ENCODE measurements at places on chromosomes 12 and 14. TPM values are rescaled to one million over a fixed set of nuclear protein-coding genes. Genes with fewer than 3 reads are reported as not detected.
A peak's percentile ranks its signal among the peaks of the same experiment; 100 is the strongest.

The NXPH4 gene
- 4.3 TPM for total RNA-seq

The FGF6 gene
- total RNA-seq: not detected

The VRTN gene
- not detected for total RNA-seq

The MNAT1 gene
- total RNA-seq: 83.7 TPM

GRCh38 chr14:105326891-105327694 lies 12.5 kb downstream of the PACS2 start:
- peak; percentile 97 for DNase-seq

DNA sequence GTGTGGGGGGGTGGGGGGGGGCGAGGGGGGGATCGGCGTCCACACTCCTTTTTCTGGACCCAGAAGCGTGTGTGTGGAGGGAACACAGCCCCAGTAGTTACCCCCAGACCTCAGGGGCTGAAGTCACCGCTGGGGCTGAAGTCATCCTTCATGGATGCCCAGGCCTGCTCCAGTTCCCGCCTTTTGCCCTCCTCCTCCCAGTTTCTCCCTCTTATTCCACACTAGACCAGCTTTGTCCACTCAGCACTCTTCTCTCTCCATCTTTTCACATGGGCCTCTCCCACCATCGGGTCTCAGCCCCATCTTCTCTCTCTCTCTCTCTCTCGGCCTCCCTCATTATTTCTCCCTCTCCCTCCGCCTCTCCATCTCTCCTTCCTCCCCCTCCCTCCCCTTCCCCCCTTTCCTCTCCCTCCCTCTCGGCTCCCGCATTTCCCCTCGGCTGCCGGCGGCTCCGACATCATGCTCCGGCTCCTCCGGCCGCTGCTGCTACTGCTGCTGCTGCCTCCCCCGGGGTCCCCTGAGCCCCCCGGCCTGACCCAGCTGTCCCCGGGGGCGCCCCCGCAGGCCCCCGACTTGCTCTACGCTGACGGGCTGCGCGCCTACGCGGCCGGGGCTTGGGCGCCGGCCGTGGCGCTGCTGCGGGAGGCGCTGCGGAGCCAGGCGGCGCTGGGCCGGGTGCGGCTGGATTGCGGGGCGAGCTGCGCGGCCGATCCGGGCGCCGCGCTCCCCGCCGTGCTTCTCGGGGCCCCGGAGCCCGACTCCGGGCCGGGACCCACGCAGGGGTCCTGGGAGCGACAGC lies at the start of gene P3H3:
P3H3 (plus strand) TSS at position 426 of the 799 bp plus-strand sequence; CDS start at position 460, 34 bp downstream.
- DNase-seq: peak; percentile 51

DNA sequence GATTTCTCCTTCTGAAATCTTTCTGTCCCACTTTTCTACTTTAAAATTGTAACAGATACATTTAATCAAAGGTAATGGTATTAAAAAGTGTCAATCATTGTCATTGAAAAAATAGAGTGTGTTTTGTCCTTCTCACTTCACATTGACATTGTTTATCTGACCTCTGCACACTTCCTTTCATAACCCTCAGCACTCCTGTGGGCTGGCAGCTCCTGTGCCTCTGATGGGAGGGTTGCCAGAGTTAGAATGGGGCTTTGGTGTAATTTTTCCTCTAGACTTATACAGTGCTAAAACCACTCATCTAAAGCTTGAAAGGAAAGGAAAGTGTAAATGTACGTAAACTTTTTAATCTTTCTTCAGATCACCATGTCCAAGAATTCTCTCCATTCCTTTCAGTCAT lies 23.7 kb downstream of the KCNA1 start:
- no peak for DNase-seq

- no peak for DNase-seq
These were observed 650 bp downstream of the GALC start for GRCh38 chr14:87992346-87992717.

DNA sequence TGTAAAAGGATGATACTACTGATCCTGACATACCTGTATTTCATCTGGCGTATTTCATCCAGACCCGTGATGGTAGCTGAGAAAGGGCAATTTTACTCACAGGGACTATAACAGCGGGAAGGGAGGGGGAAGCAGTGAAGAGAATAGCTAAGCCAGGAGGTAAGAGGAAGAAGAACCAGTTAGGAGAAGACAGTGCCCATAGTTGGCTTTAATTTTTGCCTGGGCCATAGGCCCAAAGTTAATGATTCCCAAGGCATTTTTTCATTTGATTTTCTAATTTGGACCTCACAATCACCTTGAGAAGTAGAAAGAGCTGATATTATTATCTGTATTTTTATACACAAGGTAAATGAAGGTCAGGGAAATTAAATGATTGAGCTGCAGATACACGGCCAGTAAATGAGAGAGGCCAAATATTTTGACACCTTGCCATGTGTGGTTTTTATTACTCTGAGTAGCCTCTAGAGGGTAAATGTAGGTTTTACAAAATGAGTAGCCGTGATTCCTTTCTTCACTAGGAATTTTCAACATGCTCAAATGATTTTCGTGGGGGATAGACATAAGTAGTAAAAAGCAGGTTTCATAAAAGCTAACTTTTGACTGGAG lies 382.2 kb downstream of the FUT8 start:
- no peak for DNase-seq

- peak; percentile 48 for DNase-seq
These were observed 41.5 kb downstream of the PITPNM2 start for GRCh38 chr12:123109319-123109772.

DNA sequence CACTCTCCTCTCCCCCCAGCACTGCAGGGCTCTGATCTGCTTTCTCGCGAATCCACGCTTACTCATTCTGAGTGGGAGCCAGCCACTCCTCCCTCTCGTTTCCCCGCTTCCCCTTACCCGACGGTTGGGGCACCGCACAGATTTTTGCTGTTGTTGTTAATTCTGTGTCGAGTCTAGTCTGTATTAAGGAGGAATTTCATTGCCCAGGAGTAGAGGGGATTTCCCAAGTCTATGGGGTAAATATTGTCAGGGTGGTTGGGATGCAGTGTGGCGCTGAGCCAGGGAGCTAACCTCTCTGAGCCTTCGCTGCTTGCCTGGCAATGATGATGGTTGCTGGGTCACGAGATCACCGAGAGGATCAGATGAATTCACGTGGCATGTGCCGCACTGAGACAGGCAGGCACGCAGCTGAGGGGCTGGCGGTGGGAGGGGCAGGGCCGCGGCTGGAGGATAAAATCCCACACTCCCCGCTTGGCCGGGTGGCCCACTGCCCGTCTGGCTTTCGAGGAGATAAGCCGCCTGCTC lies 18.5 kb downstream of the NCOR2 start:
- peak; percentile 81 for DNase-seq

GRCh38 chr12:92141591-92142121 lies 4.0 kb downstream of the BTG1 start:
- peak; percentile 61 for DNase-seq

DNA sequence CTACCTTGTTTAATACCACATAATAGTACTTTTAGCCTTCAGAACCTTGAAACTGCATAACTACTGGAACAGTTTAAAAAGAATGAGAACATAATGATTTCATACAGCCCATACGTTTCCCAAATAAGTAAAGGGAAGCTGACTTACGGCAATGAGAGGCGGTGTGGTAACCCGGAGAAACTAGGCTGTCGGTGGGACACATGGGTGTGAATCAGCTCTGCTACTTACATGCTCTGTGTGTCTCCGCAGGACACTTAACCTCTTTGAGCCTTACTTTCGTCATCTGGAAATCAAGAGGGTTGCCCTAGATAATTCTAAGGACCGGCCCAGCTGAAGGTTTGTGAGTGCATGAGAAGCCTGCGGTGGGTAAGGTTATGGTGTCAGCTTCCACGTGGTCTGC lies 49.3 kb upstream of the PLEKHG3 start:
- DNase-seq: no peak

GRCh38 chr14:63406333-63406732 lies 87.6 kb upstream of the GPHB5 start:
- no peak for DNase-seq

Data from myocyte (in vitro differentiated cells).